NCI-H1930 (cell line): ENCODE measurements at places on chromosomes 6 and 20.

DNA sequence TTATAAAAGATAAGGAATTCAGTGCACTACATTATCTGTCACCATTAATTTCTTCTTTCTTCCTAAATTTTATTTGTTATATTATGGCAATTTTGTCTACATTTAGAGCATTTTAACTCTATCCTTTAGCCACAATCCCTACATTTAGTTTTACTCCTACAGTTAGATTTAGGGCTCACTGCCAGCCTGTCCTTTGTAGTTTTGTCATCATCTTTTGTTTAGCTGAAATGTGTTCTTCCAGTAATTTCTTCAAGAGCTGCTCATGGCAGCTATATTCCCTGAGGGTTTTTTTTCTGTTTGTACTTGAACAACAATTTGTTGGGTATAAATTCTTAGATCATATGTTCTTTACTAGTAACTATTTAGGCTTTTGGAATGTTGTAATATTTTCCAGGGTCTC is 72.7 kb upstream of the B3GAT2 start:
- DNase-seq = no peak

DNA sequence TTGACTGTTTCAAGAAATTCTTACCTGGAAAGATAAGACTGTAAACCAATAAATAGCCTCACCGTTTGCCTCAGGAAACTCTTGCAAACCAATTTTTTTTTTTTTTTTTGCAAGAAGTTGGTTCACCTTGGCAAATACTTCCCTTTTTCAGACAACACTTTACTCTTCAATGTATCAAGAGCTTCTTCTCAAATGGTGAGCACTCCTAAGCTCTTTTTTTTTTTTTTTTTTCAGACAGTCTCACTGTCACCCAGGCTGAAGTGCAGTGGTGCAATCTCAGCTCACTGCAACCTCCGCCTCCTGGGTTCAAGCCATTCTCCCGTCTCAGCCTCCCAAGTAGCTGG is 22.7 kb upstream of the SNTA1 start:
- no peak for DNase-seq

DNA sequence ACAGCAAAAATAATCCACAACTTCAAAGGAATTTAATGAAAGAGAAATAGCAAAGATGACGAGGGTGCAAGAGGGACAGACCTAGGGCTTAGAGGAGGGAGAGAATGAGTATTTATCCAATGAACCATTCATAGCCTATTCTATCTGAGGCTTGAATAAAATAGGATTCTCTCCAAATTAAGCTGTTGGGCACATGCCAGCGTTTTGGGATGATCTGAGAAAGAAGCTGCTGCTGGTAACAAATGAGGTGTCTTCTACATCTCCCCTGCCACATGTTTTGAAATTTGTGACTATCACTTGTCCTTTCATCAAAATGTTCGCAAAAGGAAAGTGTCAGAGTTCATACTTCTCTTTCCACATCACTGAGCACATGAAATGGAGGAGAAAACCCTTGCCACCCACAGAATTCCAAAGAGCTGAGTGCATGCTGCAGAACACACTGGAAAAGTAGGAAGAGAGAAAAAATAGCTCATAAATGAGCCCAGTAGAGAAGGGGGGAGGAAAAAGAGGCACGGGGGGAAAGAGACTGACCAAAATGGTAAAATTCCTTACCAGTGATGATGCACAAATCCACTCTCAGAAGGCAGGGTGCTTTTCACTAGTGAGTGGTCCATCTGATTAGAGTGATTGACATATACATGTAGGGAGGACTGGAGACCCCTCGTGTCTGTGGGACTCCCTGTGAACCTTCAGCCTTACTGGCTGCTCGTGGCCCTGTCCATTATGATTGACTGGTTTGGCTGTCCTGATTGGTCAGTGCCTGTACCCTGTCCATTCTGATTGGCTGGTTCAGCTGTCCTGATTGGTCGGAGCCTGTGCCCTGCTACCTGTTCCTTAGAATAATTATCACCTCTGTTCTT is 180.5 kb downstream of the OGFRL1 start:
- DNase-seq = no peak

DNA sequence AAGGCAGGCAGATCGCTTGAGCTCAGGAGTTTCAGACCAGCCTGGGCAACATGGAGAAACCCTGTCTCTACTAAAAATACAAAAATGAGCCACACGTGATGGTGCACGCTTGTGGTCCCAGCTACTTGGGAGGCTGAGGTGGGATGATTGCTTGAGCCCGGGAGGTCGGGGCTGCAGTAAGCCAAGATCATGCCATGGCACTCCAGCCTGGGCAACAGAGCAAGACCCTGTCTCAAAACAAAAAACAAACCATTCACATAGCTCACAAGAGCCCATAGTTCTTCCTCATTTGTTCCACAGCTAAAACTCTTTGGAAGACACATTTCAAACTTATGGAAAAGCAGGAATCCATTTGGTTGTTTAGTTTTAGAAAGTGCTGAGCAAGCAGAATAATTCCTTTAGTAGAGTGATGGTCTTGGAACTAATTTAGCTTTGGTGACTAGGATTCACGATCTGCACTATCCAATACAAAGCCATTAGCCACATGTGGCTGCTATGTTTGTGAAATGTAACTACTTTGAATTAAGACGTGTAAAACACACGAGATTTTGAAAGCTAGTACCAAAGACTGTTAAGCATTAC is 4.1 kb downstream of the ZNFX1 start:
- no peak for DNase-seq

DNA sequence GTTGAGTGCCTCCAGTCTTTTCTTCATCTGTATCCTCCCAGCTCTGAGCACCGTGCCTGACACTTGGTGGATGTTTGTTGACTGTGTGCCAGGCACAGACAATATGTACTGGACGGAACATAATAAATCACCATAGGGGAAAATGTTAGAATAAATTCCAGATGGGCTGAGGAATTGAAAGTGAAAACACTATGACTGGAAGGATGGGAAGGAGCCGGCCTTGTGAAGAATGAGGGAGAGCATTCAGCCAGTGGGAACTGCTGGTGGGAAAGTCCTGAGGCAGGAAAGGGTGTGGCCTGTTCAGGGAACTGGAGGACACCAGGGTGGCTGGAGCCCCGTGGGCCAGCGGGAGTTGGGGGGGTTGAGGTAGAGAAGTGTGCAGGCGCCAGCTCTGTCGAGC is 75.4 kb downstream of the MTHFD1L start:
- DNase-seq = no peak
